HS-27A (cell line): ENCODE measurements at places on chromosomes 7 and 10.

GRCh38 chr7:127588697-127589482 is 679 bp downstream of the ARF5 start:
- no peak for DNase-seq

DNA sequence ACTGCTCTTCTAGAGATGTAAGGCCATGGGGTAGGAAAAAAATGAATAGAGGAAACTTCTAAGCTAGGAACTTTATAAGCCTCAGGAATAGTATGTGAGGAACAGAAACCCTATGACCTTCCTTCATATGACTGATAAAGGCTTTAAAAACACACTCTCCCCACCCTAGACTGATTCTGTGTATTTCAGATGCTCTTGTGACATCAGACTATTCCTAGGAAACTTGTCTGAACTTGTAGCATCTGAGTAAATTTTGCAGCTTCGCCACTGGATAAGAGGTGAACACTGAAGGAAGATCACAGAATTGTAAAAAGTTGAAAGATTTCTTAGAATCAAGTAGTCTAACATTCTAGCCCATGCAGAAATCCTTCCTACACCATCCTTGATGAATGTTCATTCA is 31.0 kb upstream of the CBLL1 start:
- no peak for DNase-seq

DNA sequence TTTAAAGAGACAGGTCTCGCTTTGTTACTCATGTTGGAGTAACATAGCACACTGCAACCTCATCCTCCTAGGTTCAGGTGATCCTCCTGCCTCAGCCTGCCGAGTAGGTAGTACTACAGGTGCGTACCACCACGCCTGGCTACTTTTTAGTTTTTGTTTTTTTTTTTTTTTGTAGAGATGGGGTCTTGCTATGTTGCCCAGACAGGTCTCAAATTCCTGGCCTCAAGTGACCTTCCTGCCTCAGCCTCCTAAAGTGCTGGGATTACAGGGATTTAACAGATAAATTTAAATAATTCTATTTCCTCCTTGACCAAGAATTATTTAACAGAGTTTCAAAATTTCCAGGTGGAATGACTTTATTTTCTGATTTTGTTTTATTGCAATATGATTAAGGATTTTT is 97.0 kb upstream of the OIT3 start:
- no peak for DNase-seq

DNA sequence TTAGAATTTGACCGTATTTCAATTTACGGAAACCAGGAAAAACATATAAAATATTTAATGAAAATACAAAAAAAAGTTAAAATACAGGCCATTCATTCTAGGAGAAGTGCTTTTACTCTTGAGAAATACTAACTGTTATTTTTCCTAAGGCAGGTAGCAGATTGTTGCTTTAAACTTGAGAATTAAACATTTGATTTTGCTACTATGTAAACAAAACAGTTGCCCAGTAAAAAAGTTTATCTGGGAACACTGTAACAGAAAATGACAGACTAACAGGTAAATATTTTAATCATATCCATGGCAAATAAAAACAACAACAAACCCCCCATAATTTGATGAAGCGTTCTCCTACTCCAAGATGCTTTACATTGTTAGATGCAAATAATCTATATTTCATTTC is 350.5 kb downstream of the CRPPA start:
- DNase-seq: no peak

GRCh38 chr10:10872764-10873163 is 144.9 kb upstream of the CELF2 start:
- no peak for DNase-seq

DNA sequence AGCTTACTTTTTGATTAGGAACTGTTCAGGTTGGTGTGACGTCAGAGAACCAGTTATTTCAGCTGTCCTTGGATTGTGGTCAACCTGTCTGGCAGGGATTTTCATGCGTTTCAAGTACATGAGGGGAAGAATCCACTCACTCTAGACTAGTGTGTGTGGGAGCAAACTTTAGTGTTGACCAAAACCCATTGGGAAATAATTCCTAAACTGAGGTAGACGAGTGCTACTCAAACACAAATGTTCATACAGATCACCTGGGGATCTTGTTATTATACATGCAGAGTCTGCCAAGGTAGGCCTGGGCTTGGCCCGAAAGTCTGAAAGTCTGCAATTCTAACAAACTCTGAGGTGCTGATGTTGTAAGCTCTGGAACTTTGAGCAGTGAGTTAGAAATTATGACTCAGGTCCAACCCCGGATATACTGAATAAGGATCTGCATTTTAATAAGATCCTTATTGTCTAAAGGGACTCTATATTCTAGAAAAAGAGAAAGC is 111.1 kb upstream of the CREB5 start:
- DNase-seq: no peak

GRCh38 chr7:2157473-2158279 is 75.1 kb downstream of the MAD1L1 start:
- DNase-seq: no peak

GRCh38 chr7:107993891-107994291 is 9.1 kb downstream of the LAMB1 start:
- no peak for DNase-seq

DNA sequence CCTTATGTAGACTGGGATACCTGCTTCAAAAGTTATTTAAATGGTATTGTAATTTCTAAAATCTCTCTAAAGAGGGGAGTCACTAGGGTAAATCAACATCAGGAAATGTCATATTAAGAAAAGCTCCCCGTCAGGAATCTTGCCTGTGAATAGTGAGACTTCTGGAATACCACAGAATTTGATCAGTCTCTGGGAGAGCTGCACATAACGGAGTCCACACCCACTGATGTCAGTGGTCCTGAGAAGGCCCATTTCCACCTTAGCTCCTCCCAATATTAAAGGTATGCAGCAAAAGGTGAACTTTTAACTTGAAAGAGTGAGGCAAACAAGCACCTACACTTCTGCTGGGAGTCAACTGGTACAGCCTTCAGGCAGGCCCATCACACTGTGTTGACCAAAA is 27.3 kb downstream of the STN1 start:
- DNase-seq: no peak

GRCh38 chr10:69873135-69873639 is 71.5 kb downstream of the COL13A1 start:
- DNase-seq: no peak

DNA sequence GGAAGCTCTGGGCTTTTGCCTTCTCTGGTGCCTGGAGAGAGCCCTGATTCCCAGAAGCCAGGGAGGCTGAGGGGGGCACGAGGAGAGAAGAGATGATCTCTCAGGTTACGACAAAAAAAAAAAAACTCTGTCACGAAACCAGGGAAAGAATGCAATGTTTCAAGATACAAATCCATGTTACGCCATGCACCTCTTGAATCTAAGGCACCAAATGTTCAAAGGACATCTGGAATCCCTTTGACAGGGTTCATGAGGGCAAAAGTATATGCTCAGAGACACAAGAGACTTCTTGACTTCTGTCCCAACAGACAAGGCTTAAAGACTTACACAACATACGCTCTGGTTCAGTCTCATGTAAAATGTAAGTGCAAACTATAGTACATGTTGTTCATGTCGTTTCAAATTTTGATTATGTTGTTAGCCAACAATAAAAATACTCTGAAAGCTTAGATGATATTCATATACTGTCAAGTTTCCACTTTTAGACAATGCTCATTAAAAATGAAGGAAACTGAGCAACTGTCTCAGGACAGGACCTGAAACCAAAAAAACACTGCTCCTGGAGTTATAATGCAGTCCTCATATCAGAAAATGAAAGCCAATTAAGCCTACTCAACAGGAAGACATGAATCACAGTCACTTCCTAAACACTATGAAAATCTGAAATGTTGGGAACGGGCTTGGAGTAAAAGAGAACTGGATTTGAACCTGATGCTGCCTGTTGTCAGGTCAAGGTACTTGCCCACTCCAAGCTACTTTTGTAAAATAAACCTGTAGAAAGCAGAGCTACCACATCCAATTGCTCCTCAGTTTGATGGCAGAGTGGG is 72.3 kb downstream of the CHCHD3 start:
- DNase-seq: no peak

DNA sequence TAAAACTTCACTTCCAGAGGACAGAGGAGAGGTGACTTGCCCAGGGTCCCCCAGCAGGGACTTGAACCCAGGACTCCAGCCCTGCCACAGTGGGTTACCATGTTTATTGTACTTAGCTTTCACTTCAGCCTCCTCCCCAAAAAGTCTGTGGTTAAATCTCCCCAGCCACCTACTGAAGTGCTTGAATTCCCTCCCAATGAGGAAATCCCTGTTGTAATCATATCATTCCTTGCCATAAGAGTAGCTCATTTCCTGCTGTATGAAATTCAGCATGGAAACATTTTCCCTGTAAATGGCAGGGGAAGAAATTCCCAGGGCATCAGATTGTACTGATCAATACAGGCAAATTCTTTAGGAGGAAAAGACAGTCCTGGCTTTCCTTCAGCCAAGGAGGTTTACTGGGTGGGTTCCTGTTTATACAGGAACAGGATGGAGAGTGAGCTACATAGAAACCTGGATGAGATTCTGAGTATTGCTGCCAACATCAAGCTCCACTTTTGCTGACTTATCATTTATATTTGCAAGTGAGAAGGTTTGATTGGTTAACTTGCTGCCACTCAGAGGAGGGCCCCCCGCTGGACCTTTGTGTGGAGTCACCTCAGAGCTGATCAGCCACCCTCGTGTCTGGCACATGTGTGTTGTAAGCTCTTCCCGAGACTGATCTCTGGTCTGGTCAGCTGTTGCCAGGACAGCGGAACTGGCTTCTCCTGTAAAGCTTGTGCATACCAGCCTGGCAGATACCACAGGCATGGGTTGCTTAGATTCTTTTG is 16.4 kb upstream of the PDZD8 start:
- no peak for DNase-seq

- DNase-seq: no peak
Observed at GRCh38 chr10:132671228-132672154, 114.5 kb downstream of the NKX6-2 start.

DNA sequence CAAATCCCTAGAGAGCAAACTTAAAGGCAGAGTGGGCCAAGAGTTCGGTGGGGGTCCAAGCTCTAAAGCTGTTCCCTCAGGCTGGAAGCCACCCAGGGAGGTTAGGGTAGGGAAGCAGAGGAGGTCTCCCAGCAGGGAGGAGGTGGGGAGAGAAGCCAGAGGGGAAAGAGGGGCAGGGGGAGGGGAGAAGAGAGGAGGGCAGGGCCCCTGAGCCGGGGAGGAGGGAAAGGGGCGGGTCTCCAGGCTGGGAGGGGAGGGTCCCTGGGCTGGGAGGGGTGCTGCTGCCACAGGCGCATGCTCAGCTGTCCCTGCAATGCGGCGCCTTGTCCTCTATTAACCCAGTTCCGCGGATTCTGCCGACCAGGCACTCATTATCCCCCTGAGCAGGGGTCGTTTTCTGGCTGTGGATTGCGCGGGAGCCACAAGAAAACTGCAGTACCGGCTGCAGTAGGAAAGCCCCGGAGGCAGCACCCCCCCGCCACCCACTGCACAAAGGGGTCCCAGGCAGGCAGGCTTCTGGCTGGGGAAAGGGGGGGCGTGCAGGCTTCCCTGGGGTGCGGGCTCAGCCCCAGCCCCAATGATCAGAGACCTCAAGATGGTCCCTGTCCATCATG is 49.3 kb downstream of the CAMK2B start:
- no peak for DNase-seq

GRCh38 chr10:91420868-91421267 is 10.7 kb downstream of the HECTD2 start:
- no peak for DNase-seq

DNA sequence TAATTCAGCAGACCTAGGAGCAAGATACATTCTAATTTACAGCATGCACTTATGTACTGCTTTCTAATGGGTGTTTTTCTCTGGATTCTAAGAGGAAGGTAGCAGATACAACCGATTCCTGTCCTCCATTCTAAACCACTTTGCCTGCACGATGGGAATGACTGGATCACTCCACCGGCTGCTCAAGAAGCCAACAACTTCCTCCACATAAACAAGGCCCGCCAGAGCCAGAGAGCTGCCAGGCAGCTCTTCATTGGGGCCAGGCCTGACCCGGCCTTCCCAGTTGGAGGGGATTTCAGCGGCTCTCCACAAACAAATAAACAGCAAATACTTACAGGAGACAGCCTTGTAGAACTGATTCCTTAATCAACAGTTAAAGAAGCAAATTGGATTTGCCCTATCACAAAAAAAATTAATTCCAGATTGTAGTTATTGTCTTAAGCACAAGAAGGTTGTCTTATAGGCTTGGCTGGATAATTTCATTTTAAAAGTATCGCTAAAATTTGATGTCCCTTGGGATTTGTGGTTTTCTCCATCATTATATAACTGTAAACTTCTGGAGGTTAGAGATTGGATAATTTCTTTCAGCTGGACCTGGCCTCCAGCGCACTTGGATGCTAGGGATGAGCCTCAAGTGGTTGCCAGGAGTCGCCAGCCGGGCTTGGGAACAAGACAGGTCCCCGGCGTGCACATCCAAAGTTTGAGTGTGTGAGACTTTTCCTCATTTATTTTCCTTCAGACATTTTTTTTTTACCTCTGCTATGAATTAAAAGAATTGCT is 20.9 kb downstream of the EBF3 start:
- no peak for DNase-seq

DNA sequence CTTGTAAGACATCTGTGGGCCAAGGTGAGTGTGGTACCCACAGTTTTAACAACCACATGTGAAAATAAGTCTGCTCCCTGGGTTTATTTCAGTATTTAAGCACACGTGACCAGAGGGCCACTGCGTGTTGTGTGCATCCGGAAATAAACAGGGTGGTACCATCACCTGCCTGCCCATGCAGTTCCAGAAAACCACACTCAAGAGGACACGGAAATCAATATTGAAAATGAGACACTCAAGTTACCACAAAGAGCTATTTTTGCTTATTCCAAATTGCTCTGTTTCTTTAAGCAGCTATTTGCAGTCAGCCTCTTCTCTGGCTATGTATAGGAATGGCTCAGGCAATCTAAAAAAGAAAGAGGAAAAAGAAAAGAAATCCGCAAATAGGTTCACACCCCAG is 71.8 kb upstream of the LOXL4 start:
- DNase-seq: no peak

GRCh38 chr10:101968940-101969321 is 87.0 kb downstream of the ARMH3 start:
- no peak for DNase-seq

GRCh38 chr10:133249975-133250754 is 12.5 kb downstream of the VENTX start:
- DNase-seq: no peak

DNA sequence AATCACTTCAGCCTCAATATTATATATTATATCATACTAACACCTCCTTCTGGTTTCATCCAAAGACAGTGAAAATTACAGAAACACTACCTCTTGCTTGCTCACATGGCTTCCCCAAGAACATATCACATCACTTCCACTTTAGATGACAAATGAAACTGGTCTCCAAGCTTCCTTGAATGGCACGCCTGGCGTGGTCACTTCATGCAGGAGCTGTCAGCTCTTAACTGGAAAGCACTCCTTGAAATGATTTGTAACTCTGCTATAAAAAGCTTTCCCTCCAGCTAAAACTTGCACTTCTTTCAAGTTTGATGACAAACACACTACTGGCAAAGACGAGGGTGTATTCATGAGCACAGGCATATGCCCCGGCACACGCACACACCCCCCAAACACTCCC is 84.1 kb upstream of the INHBA start:
- DNase-seq: no peak

GRCh38 chr10:49269523-49269922 is 29.4 kb upstream of the C10orf71 start:
- DNase-seq: no peak
